Inflammatory macrophage treated with lipopolysaccharide for 1 hour (primary cell): ENCODE measurements at places on chromosomes 2 and 18.

DNA sequence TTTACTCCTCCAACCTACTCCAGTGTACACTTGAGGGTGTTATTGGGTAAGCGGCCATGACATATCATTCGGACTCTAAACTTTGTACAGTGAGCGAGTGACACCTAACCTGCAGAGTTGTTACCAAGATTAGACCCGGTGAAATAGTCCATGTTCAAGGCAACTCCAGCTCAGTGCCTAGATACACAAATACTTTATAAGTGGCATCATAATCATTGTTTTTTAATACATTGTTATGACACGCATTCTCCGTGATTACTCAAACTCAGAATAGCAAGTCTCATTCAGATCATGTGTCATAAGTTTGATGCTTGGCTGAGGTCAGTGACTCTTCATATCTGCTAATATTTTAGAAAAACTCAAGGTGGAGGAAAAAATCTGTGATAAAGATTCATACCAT, 597.8 kb downstream of the DCC start:
- no peak for DNase-seq

GRCh38 chr18:31617031-31617717, 25.5 kb downstream of the TTR start:
- DNase-seq, result no peak

DNA sequence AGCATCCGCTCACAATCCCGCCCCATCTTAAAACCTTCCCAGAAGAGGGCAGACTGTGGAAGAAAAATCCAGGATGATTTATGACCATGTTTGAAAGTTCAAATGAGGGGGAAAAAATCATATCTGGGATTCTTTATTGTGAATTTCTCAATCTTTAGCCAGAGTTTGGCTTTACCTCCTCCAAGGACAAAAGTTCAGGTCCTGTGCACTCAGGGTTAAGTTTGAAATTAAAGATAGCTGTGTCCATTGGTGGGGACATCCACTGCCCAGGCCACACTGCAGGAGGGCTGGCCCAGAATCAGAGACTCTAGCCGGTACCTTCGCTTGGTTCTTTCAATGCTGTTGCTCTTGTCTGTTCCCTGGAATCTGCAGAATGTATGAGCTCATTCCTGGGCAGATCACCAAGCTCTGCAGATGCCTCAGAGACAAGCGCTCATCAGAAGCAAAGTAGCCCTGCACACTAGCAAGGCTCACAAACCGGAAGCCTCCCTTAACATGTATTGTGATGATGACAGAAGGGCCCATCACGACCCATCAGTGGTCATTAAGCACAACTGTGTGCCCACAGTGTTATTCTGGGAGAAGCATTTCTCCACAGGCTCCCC, 375.3 kb upstream of the KLHL29 start:
- no peak for DNase-seq

- DNase-seq, result peak; percentile 91
These were observed at the start of gene IL1R1 for GRCh38 chr2:102141970-102142828. Gene IL1R1 (plus strand): TSS chr2:102142746. CDS start chr2:102157725, 14,979 bp downstream.

- DNase-seq, result peak; percentile 19
These were observed 9.3 kb upstream of the THADA start for GRCh38 chr2:43605079-43605655.

DNA sequence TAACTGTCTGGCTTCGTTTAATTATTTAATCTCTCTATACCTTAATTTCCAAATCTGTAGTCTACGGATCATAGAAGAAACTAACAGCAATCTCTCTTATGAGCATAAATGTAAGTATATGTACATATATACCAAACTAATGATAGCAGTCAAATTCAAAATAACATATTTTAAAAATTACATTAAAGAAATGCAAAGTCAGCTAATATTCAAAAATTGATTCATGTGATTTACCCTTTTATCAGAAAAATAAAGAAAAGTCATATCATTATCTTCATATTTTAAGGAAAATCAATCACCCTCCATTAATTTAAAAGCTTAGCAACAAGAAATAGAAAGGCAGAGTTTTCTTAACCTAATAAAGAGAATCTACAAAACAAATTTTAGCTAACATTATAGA, 575.9 kb downstream of the IRS1 start:
- no peak for DNase-seq

DNA sequence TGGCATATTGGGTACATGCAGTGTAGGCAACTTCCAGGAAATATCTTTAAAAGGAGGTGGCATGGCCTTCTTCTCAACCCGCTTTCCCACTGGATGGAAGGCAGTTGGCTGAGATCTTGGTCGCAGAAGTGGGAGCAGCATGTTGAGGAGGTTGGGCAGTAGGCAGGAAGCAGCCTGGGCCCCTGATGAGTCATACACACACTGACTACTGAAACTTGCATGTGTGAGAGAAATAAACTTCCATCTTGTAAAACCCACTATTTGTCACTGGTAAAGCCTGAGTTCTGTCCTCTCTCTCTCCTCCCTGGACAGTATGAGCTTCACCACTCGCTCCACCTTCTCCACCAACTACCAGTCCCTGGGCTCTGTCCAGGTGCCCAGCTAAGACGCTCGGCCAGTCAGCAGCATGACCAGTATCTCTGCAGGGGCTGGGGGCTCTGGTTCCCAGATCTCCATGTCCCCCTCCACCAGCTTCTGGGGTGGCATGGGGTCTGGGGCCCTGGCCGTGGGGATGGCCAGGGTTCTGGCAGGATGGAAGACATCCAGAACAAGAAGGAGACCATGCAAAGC, 233.8 kb upstream of the SPRED2 start:
- peak; percentile 46 for DNase-seq

DNA sequence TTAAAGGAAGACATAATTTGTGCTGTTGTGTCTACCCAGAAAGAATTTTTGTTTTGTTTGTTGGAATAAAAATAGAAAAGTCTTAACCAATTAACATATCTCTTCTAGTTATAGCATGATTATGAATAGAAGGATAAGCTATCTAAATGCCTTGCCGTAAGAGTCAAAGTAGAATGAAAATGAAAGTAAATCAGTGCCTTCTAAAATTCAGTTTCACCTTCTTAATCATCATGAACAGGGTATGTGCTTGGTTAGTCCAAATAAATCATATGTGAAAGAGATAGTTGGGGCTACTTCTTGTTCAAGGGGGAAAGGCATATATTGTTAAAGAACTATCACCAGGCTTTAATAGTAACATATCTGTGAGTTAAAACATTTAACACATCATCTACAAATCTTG, 91.5 kb downstream of the GULP1 start:
- no peak for DNase-seq

- peak; percentile 31 for DNase-seq
These were observed 83.7 kb downstream of the CERKL start for GRCh38 chr2:181573140-181573736.

GRCh38 chr2:155145758-155146229, 447.3 kb downstream of the KCNJ3 start:
- no peak for DNase-seq

DNA sequence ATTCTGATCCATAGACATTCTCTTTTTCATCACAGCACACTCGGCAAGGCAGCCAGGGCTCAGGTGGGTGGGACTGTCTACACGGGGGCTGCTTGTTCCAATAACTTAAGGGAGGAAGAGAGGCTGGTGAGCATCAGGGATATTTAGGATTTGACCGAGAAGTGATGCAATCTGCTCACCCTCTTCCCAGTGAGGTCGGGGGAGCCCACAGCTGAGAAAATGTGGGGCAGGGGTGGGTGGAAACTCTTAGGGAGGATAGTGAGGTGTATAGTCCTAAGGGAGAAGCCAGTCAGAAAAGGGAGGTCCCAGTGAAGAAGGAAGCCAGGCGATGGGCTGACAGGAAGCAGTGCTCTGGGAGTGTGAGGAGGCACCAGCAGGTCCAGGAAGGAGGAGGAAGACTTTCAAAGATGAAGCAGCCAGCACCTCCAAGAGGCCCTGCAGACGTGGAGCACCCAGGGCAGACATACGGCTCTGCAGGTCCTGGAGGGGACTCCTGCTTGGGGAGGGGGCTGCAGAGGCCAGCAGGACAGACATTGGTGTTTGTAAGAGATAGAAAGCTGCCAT, 76.8 kb downstream of the GYPC start:
- no peak for DNase-seq

- DNase-seq, result no peak
These were observed 186.2 kb upstream of the GCFC2 start for GRCh38 chr2:75896779-75897366.

- DNase-seq, result no peak
These were observed 83.6 kb downstream of the FHOD3 start for GRCh38 chr18:36381075-36381474.

DNA sequence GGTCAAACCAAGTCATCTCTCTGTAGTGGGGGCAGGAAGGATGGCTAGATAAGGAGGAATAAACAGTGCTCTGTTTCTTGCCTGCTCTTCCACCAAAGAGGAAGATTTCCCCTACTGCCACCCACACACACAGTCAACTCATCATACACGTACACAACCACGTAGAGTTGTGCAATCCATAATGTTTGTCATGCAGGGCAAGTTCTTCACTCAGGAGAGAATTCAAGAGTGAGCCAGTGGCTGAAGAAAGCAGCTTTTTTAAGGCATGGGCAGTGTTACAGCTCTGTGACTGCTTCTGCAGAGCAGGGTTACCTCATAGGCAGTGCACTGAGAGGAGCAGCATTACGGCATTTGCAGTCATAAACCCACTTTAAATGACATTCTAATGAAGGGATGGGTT, 283.0 kb downstream of the RND3 start:
- DNase-seq, result no peak

- DNase-seq, result no peak
These were observed 30.3 kb upstream of the DARS1 start for GRCh38 chr2:136015699-136016098.

DNA sequence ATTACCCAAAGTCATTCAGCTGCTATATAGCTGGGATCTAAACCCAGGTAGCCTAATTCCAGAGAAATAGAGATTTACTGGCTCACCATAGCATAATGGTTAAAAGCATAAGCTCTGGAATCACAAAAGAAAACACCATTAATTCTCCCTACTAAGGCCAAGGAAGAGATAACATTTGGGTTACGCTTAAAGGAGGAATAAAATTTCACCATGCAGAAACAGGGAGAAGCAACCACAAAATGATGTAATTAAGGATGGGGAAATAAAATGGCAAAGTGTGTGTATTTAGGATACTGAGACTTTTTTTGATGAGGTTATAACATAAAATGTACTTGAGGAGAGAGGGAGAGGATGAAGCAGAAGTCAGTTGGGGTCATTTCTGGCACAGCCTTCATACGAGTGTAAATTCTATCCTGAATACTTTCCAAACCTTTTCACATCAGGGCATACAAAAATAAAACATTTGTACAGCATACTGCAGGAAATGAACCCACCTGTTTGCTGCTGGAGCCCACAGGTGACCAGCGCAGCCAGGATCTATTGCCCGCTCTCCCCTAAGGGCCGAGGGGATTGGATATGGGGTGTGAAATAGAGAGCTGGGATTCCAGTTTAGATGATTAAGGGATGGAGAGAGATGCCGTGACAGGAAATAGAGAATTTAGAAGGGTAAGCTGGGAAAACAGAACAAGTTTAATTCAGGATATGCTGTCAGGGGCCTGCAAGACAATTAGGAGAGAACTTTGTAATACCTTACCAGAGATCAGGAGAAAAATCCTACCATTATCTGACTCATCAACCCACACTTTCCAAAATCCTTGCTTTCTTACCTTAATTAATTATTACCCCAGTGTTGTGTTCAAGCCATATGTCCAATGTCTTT, 43.8 kb upstream of the SERTAD2 start:
- DNase-seq, result peak; percentile 69

- no peak for DNase-seq
These were observed 1570.9 kb upstream of the SLC39A10 start for GRCh38 chr2:194086129-194086528.

DNA sequence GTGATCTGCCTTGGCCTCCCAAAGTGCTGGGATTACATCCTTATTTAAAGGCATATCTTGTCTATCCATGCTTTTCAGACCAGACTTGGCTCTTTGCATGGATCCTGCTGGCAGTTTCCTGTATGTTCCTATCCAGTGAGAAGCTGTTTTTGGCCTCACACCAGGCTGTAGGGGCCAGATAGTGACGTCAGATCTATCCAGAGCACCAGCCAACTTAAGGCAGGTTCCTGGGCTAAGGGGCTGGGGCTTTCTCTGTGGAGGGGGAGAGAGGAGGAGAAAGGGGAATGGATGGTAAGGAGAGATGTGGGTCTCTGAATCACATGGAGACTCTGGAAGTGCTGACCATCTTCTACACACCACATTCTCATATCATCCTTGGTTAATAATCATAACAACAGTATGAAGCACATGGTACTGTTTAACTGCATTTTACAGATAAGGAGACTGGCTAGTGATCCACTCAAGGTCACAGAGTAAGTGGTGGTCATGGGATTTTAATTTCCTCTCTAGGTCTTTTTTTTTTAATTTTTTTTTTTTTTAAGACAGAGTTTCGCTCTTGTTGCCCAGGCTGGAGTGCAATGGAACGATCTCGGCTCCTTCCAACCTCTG, 2.0 kb upstream of the FAM117B start:
- DNase-seq, result no peak

DNA sequence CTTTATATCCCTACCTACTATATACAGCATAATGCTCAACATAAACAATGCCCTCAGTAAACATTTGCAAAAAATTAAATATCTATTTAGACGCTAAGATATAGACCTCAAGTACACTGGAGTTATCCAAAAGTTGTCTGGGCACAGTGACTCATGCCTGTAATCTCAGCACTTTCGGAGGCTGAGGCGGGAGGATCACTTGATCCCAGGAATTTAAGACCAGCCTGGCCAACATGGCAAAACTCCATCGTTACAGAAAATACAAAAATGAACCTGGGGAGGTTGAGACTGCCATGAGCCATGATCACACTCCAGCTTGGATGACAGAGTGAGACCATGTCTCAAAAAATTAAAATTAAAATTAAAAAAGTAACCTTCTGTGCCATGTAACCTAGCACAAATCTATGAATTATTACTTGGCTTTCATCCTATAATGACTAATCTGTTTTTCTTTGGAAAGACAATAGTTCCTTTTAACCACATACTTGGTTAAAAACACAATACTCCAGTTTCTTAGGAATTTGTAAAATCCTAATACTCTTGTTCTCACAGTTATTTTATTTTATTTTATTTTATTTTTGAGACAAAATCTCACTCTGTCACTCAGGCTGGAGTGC, 6.7 kb upstream of the TNFAIP6 start:
- no peak for DNase-seq

GRCh38 chr2:168804214-168804613, 1.8 kb downstream of the NOSTRIN start:
- DNase-seq, result no peak
